Bone marrow (tissue), 2 donors: ENCODE measurements at places on chromosomes 3 and 15.

- DNase-seq = no peak
Measured at GRCh38 chr3:45123581-45124269, 22.5 kb downstream of the CDCP1 start.

DNA sequence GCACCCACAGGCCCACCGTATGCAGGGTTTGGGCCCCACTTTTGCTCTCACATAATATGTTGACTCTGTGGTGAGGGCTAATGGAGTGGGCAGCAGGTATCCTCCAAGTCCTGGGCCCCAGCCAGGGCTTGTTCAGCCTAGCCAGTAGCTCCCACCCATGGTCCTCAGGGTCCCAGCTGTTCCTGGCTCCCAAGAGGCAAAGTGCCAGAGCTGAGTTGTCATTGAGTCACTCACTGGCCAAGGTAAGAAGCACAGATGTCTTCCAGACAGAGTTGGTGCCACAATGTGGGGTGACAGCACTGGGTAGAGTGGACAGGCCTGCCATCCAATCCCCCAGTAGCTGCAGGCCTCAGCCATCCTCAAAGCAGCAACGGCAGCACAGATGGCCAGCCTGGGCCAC, 4.3 kb downstream of the SHF start:
- no peak for DNase-seq

DNA sequence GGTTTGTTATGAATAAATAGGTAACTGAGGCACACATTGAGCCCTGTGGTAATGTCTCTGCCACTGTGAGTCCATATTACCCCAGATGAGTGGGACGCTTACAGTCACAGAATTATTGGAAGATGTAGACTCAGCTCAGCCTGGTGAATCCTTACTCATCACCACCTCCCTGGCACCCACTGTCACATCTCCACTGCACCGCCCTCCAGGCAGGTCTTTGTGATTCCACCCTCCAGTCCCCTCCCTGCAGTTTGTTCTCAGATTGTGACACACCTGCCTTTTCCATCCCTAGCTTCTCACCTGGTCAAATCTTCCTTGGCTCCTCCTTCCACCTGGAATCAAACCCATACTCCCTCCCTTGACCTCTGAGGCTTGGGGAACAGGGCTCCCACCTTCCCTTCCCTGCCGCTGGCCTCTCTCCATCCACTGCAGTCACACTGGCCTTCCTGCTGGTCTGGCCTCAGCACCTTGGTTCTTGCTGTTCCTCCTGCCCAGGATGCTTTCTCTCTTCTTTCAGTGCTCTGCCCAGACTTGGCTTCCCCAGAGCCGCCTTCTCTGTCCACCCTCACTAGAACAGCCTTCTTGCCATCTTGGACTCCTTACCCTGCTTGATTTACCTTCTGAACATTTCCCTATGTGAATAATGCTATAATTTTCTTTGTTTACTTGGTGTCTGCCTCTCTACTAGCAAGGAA, 9.4 kb downstream of the SLC6A20 start:
- DNase-seq = no peak

DNA sequence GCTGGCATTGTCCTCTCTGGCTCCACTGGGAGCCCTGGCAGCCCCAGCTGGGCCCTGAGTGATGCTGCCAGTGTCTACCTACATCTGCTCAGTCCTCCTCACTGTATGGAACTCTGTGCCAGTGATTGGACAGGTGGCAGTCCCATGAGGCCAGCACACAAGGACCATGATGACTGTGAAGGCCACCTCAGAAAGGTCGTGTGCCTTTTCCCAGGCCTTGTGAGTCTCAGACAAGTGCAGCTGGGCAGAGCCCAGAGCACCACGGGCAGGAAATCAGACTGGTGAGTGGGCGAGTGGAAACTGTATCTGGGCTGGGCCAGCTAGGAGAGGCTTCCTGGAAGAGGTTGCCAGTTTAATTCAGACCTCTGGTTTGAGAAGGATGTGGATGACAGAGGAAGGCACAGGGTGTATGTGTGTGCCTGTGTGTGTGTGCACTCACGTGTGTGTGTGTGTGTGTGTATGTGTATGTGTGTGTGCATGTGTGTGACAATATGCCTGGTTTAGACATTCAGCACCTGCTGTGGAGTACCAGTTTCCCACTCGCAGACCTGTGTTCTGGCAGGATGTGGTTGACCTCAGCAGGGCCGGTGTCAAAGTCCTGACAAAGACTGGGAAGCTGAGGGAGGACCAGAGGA, 7.0 kb downstream of the MAPKAPK3 start:
- DNase-seq = peak; percentile 53

DNA sequence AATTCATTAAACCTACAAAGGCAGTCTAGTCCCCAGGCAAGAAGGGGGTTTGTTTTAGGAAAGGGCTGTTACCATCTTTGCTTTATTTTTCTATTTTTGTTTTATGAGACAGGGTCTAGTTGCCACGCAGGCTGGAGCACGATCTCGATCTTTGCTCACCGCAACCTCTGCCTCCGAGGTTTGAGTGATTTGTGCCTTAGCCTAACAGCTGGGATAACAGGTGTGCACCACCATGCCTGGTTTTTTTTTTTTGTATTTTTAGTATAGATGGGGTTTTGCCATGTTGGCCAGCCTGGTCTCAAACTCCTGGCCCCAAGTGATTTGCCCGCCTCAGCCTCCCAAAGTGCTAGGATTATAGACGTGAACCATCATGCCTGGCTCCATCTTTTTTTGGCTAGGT, 4.9 kb downstream of the HIGD1A start:
- DNase-seq = no peak

DNA sequence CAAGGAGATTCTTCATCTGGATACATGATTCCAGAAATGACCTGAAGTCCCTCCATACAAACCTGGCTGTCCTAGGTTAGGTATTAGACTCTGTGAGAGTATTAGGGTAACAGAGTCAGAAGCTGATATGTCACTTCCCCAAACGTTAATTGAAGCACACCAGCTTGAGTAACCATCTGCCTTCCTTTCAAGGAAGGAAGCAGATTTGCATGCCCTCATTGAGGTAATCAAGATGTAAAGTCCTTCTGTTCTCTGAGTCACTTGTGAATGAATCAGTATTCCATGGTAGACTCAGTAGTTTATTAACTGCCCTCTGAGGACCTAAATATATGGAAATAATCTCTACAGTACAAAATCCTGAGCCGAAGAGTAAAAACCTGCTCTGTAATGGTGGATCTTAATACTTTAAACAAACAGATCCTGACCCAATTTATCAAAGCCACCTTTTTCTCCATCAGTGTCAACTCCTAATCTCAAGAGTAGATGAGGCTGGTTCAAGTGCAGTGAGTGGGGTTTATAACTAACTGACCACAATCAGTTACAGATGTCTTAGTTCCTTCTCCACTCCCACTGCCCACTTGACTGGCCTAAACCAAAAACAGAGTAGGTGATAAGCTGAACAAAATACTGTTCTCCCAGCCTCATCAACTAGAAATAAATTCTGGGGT, 246.2 kb upstream of the CHRM5 start:
- no peak for DNase-seq

DNA sequence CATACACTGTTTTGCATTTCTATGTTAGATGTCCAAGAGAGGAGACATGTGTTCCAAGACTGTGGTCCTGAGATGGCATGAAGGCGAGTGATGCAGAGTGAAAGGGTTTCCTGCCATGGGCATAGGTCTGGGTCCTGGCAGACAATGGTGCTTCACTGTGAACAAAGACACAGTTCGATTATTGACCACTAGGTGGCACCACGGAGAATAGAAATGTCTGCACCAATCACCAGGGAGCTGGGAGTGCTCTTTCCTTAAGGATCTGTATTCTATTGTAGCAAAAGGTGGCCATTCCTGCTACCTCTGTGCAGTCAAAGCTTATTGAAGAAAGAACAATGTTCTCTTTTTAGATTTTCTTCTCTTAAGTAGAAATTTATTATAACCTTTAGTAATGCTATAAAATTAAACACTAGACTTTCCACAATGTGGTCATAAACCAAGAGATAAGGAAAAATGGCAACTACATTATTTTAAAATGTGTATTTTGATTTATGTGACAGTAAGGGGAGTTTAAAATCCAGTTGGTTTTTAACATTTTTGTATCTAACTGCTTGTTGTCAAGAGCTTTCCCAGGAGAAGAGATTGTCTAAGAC, 88.7 kb downstream of the GABRG3 start:
- DNase-seq = no peak
